ENCODE measurements at places on chromosomes 7 and 10. TPM values are rescaled to one million over a fixed set of nuclear protein-coding genes. Genes with fewer than 3 reads are reported as not detected.
A peak's percentile ranks its signal among the peaks of the same experiment; 100 is the strongest.

Gene INHBA
- 0.72 TPM for total RNA-seq

Gene RARRES2
- total RNA-seq, result not detected

Gene CCDC71L
- 4.9 TPM for total RNA-seq

Gene AMZ1
- total RNA-seq, result 0.11 TPM

Gene NYAP1
- total RNA-seq, result 1.7 TPM

Gene DPY19L1
- 12.9 TPM for total RNA-seq

- DNase-seq, result no peak
These were observed 55.2 kb downstream of the NRP1 start for GRCh38 chr10:33279276-33279675.

- DNase-seq, result no peak
These were observed 31.1 kb upstream of the LEP start for GRCh38 chr7:128210036-128210347.

DNA sequence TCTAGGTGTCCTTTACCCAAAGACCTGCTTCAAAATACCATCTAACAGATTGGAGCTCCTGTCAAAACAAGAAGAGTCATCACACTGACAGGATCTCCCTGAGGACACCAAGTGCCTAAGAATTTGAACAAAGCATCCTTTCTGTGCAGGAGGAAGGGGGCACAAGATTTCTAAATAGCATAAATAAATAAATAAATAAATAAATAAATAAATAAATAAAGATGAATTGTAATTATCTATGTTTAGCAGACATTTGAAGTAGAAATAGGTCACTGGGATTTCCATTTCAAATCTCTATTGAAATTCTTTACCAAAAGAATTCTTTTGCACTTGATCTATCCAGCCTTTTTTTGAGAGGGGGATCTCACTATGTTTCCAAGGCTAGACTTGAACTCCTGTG lies 65.3 kb downstream of the NPSR1 start:
- no peak for DNase-seq

- no peak for DNase-seq
These were observed 20.4 kb upstream of the RHBDD2 start for GRCh38 chr7:75858410-75858809.

DNA sequence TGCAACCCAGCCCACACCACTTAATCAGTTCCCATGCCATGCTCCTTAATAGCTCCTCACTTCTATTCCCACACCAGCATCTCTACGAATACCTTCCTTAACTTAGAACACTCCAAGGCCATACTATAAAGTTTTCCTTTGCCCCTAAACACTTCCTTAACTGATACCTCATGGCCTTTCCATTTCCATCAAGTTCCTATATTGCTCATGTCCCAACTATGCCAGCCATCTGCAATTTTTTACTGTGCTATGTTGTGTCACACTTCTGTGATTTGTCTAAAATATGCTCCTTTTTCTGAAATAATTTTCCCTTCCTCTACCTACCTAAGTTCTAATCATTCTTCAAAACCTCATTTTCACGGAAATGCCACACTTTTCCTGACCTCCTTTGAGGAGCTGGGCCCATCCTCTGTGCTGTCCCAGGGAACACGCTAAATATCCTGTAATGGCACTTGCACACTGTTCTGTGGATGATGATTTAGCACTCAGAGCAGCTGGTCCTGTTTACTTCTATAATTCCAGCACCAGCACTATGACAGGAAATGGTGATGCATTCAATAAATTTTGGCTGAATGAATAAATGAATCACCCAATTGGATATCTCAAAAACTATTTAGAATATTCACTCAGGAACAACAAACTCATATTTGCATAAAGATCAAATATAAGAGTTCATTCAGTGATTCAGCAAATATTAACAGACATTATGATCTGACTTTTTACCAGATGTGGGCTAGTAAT lies 266.5 kb upstream of the HGF start:
- DNase-seq, result no peak

- peak; percentile 79 for DNase-seq
These were observed 6.7 kb downstream of the ATP6V1F start for GRCh38 chr7:128869138-128869943.

GRCh38 chr10:44647473-44647872 lies 262.6 kb upstream of the CXCL12 start:
- DNase-seq, result no peak

DNA sequence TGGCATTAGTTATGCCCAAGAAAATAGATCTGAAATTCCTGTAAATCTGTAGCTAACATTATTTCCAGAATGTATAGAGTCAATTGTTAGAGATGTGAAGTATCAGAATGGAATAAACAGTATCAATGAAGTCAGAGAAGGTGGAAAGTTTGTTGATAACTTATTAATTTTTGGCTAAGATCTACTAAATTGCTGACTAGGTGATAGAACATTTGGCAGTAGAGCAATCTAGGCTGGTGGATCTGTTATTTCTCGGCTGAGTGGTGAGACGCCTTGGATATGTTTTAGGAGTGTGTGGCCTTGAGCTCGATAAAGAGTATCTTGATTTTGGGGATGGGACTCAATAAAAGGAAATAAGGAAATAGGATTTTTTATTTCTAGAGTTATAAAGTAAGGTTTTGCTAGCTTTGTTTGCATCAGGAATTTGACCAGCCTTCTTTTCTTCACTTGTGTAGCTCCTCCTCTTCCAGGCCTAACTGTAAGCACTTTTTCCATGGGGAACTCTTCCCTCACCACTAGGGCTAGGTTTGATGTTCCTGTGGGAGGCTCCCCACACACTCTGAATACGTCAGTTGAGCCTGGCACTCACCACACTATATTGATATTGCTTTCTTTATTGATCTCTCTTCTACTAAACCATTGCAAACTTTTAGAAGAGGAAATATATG lies 86.8 kb upstream of the CSTF2T start:
- no peak for DNase-seq

DNA sequence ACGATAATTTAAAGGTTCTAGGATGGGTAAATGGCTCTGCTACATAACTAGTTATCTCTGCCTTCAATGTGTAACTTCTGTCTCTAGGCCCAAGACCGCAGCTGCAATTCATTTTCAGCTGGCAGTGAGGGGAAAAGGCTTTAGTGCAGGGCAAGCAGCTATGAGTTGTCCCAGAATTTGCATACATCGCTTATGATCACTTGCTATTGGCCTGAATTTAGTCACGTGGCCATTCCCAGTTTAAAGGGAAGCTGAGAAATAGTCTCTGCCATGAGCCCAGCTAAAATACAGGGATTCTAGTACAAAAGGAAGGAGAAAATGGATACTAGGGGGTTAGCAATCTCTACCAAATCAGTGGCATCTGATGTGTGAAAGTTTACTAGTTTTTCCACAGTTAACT lies 145.8 kb upstream of the IMMP2L start:
- no peak for DNase-seq

- no peak for DNase-seq
These were observed 155.9 kb upstream of the SLC13A1 start for GRCh38 chr7:123355576-123356190.

GRCh38 chr10:128064108-128064969 lies 61.9 kb downstream of the MKI67 start:
- DNase-seq, result peak; percentile 17

DNA sequence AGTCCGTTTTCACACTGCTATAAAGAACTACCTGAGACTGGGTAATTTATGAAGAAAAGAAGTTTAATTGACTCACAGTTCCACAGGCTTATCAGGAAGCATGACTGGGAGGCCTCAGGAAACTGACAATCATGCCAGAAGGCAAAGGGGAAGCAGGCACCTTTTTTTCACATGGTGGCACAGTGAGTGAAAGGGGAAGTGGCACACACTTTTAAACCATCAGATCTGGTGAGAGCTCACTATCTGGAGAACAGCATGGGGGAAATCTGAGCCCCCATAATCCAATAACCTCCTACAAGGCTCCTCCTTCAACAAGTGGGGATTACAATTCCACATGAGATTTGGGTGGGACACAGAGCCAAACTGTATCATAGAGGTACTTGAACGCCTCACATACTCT lies 30.0 kb downstream of the AGR3 start:
- no peak for DNase-seq

DNA sequence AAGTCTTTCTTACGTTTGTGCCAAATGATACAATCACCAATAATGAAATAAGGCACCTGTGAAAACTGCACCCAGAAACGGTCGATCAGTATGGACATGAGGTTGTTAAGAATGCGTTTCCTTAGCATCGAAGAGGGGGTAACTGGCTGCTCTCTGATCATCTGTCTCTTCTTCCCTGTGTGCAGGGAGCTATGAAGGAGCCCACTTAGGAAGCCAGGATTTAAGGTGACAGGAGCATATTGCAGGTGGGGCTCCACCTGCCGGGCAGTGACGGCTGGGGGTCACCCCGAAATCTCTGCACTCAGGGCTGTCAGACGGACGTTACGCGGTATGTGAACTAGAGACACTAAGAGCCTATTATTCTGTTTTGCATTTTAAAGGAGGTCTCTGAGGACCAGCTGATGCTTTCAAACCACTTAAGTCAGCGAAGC lies 64.5 kb downstream of the CARD11 start:
- DNase-seq, result no peak

- DNase-seq, result no peak
These were observed 88.2 kb downstream of the PARD3 start for GRCh38 chr10:34726862-34727261.

DNA sequence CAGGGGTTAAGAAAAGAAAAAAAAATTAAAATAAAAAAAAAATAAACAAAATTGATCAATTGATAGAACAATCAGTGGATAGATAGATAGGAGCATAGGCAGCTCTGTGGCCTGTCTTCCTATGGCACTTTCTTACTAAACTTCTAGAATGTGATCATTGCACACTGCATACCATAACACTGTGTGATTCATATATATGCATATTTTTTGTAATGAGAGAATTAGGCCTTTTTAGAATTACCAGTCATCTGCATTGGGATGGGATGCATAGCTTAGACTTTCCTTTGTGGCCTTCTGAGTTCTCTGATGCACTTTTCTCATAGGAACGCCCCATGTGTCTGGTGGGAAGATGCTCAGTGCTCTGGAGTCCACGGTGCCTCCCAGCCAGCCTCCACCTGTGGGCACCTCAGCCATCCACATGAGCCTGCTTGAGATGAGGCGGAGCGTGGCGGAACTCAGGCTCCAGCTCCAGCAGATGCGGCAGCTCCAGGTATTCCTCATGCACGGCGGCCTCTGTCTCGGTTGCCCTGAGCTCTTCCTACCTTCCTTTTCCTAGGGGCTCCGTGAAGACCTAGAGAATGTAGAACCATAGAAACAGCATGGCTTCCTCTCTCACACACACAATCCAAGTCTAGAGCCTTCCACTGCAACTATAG lies 222.5 kb downstream of the ARHGAP21 start:
- DNase-seq, result no peak

DNA sequence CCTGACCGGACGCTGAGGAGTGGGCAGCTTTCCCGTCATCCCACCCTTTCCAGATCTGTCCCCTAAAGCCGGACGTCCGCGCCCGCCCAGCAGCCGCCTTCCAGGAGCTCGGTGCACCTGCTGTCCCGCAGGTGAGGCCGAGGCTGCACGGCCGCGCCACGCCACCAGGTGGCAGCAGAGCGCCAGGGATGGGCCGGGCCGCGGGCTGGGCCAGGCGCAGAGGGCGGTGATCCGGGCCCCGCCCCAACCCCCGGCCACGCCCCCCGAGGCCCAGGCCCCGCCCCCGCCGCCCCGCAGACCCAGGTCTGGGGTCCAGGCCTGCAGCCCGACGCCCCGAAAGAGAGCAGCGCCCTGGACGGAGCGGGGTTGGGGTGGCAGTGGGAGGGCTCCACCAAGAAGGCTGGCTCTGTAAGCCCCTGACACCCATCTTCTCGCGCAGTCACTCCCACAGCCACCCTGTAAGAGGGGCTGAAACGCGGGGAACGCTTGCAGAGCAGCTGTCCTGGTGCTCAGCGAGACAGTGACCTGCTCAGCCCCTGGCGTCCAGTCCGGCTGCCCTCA lies 32.2 kb downstream of the FOXL3 start:
- peak; percentile 96 for DNase-seq

DNA sequence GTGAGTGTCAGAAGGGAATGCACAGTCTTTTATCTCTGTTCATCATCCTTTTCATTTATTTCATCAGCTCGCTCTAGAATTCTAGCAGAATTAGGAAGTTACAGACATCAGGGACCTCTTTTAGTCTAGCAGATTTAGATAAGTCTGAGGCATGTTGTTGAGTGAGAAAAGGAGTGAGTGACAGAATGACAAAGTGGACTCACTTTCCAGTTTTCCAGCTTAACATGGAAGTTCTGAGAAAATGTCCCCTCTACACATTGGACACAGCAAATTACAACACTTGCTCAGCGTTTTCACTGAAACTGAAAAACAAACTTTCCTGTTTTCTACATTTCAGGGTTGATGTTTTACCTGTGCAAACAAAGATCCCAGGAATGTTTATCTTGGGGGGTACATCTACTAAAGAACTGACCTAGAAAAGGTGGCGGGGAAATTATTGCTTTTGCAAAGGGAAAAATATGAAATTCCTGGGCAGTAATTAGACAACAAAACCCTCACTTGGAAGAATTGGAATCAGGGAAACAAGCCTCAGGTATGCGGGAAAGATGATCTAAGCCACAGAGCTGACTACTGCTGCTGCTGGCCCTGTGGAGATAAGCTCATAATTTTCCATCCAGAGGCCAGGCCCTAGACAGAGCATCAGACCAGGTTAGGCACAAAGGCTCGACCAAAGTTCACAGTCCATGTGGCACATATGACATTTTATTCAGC lies 14.6 kb upstream of the CYP3A5 start:
- DNase-seq, result peak; percentile 55

DNA sequence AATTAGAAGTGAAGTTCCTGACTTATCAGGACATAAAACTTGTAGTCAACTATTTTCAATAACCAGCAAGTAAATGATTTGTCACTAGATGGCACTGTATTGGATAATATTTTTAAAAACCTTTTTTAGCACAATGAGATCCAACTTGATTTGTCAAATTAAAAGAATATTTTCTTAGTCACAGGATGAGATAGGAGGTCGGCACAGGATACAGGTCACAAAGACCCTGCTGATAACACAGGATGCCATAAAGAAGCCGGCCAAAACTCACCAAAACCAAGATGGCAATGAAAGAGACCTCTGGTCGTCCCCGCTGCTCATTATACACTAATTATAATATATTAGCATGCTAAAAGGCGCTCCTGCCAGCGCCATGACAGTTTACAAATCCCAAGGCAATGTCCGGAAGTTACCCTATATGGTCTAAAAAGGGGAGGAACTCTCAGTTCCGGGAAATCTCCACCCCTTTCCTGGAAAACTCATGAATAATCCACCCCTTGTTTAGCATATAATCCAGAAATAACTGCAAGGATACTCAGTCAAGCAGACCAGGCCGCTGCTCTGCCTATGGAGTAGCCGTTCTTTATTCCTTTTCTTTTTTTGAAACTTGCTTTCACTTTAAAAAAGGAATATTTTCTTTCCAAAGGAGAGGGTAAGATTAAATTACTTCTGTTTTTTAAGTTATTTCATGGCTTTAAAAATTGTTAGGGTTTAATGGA lies 255.7 kb upstream of the MKLN1 start:
- no peak for DNase-seq

DNA sequence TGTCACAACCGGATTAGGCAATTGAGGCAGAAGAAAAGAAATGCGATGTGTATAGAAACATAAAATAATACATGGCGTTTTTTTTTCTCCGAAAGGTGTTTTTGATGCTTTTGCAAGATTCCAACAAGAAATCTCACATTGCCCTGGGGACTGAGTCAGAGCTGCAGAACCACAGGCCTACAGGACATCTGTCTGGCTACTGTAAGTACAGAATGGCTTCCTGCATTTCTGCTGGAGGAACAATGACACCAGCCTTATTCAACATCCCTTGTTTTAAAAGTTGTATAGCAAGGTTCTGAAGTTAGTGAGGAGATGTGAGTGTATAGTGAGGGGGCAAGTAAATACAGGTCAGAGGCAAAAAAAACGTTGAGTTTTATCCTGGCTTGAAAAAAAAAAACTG lies 256.4 kb downstream of the ABCA13 start:
- DNase-seq, result no peak

Measured in Caco-2 (cell line).